ENCODE measurements at places on chromosomes 1 and 21.

GRCh38 chr1:19888112-19888511, 5.9 kb downstream of the OTUD3 start:
- no peak for DNase-seq

DNA sequence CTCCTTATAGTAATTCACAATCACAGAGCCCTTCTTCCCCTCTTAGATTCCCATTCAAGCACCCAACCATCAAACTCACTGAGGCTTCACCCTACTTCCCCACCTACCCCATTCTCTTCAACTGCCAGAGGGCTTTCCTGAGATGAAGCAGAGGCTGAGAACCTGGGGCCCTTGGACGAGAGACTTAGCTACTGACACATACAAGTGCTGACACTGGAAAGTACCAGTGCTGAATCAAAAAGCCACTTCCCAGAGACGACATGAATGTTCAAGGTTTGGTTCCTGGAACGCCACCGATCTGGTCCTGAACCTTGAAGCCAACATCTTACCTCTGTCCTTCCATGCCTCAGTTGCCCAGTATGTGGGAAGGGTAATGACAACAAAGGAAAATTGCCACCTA, 16.6 kb upstream of the RAP1A start:
- DNase-seq, result no peak

- no peak for DNase-seq
Observed at GRCh38 chr21:42650033-42650370, 3.4 kb upstream of the PDE9A start.

DNA sequence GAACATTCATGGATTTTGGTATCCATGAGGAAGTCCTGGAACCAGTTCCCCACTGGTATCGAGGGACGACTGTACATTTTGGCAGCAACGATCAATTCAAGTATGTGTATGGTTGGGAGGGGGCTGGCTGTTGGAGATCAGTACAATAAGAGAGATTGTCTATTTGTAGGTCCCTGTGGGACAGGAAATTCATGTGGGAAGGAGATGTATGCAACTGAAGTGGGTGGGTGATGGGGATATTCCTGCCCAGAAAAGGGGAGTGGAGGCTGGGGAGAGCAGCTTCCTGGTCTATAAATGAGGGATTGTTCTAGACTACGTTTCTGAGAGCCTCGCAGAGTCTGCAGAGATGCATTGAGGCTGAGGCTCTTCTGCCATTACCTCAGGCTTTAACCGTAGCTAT, 140.2 kb upstream of the MAGI3 start:
- DNase-seq, result no peak

DNA sequence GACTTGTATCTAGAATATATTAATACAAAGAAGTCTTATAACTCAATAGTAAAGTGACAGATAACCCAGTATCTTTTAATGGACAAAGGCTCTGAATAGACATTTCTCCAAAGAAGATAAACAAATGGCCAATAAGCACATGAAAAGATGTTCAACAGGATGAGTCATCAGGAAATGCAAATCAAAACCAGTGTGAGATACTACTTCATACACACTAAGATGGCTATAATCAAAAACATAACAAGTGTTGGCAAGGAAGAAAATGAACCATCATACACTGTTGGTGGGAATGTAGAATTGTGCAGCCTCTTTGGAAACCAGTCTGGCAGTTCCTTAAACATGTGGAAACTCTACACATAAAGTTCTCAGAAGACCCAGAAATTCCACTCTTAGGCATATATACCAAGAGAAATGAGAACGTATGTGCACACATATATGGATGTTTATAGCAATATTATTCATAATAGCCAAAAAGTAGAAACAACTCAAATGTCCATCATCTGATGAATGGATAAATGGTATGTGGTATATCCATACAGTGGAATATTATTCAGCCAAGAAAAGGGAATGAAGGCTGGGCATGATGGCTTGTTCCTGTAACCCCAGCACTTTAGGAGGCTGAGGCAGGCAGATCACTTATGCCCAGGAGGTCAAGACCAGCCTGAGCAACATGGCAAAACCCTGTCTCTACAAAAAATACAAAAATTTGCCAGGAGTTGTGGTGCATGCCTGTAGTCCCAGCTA, 9.9 kb upstream of the MPL start:
- peak; percentile 42 for DNase-seq

GRCh38 chr1:21152423-21153100, 24.1 kb downstream of the EIF4G3 start:
- DNase-seq, result no peak

GRCh38 chr1:182527680-182528079, 61.4 kb downstream of the RNASEL start:
- DNase-seq, result no peak

DNA sequence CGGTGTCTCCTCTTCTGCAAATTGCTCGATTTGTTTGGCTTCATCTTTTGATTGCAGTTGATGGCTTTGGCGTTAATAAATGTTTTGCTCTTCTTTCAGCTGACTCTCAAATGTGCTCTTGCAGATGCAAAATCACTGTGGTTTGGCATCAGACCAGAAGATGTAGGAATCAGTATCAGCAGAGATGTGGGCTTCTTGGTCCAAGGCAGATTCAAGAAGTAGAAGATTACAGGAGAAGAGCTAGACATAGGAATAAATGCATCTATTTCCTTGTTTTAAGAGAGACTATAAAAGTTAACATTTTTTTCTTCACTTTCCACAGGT, 59.8 kb upstream of the BACH1 start:
- DNase-seq, result no peak

- DNase-seq, result peak; percentile 69
Observed at GRCh38 chr21:35400233-35400939, 351.3 kb upstream of the RUNX1 start.

- DNase-seq, result no peak
Observed at GRCh38 chr1:206049293-206049692, 3.7 kb upstream of the RHEX start.

DNA sequence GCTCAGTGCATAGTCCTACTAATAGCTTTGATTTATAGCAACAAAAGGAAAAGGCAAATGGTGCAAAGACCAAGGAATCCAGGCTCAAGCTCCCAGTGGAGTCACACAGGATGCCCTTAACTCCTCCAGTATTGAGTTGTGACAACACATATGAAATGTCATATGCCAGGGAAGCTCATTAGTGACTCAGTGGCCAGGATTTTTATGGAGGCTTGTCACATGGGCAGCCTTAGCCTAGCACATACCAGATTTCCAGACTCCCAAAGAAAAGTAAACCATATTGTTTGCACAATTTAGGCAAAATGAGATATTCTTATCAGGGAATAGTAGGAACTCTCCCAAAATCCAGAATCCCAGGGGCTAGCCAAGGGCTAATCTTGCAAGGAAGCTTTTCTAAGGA, 129.2 kb downstream of the MAGI3 start:
- no peak for DNase-seq

DNA sequence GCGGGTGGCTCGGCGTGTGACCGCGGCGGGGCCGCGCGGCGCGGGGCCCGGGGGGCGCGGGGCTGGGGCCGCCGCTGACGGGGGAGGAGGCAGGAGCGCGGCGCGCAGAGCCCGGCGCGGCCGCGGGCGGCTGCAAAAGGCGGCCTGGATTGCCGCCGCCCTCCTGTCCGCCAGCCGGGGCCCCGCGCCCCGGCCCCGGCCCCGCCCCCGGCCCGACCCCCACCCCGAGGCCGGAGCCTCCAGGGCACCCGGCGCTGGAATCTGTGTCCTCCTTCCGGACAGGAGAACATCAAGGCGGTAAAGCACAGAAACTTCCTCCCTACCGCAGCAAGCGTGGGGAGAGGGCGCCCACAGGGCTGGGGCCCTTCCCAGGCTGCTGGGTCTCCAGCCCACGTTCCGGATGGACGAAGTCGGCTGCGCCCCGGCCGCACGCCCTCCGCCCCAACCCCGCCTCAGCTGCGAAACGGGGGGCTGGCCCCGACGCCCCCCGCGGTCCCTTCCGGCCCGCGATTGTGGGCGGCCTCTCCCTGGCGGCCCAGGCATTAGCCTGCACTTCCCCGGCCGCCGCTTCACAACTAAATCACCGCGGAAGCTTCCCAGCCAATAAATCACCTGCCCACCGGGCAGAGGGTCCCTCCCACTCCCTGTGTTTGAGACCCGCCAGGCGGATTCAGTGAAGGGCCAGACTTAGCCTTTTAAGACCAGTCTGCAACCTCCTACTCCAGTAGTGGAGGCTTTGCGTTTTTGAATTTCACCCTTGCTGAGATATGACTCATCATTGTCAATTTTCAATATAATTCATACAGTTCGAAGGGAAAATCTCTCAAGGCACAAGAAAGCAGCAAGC, 106.0 kb downstream of the SLC45A1 start:
- DNase-seq, result no peak

- DNase-seq, result no peak
Observed at GRCh38 chr1:101005871-101006270, 19.7 kb downstream of the DPH5 start.

- no peak for DNase-seq
Observed at GRCh38 chr1:154556422-154556821, 2.0 kb downstream of the UBE2Q1 start.

GRCh38 chr1:79283451-79283850, 276.9 kb upstream of the ADGRL4 start:
- DNase-seq, result no peak

- DNase-seq, result peak; percentile 66
Observed at GRCh38 chr1:151062741-151063371, 2.7 kb downstream of the MLLT11 start.

DNA sequence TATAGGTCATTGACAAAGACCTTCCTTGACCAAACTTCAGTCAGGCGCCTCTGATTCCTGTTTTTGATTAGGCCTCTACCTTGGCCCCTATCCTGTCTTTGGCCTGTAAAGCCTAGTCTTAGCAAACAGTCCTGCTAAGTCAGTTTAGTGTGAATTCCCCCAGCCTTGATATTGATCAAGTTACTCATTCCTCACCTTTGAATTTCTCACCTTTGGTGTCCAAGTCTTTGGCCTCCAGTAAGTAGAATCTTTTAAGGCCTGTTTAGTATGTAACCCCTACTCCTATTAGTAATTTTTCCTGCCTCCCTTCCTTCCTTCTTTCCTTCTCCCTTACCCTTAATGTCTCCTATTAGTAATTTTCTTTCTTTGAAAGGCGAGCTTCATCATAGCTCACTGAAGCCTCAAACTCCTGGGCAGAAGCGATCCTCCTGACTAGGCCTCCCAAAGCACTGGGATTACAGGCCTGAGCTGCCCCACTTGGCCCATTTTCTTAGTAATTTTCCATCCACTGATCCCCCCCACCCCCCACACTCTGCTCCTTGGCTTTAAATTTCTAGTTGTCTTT, 13.0 kb upstream of the ZNF692 start:
- DNase-seq, result no peak

DNA sequence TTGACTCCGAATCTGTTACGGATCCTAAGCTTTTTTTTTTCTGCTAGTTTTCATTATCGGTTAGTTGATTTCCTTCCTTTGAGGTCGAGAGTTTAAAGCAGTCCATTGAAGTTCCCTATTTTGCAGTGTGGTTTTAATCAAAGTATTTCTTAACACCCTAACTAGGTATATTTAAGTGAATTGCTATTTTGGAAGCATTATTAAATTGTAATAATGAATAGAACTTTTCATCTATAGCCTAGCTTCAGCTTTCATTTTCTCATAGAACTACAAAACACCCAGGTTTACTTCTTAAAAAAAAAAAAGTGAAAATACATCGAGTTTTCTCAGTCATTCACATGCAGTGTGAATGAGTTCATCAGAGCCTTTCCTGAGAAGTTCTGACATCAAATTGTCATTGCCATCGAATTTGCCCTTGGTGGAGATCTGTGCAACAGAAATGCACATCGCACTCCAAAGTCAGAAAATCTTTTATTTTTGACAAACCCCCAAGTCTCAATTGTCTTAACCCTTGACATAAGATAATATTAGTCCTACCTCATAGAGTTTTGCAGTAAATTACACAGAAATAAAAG, 1.1 kb upstream of the LBR start:
- DNase-seq, result no peak

- DNase-seq, result no peak
Observed at GRCh38 chr1:200905411-200906052, 10.8 kb downstream of the INAVA start.

GRCh38 chr1:46820076-46820475, 21.2 kb downstream of the CYP4B1 start:
- DNase-seq, result no peak

GRCh38 chr1:154729031-154729442, 121.1 kb upstream of the ADAR start:
- no peak for DNase-seq

- DNase-seq, result no peak
Observed at GRCh38 chr1:9186082-9186859, 48.3 kb upstream of the H6PD start.

DNA sequence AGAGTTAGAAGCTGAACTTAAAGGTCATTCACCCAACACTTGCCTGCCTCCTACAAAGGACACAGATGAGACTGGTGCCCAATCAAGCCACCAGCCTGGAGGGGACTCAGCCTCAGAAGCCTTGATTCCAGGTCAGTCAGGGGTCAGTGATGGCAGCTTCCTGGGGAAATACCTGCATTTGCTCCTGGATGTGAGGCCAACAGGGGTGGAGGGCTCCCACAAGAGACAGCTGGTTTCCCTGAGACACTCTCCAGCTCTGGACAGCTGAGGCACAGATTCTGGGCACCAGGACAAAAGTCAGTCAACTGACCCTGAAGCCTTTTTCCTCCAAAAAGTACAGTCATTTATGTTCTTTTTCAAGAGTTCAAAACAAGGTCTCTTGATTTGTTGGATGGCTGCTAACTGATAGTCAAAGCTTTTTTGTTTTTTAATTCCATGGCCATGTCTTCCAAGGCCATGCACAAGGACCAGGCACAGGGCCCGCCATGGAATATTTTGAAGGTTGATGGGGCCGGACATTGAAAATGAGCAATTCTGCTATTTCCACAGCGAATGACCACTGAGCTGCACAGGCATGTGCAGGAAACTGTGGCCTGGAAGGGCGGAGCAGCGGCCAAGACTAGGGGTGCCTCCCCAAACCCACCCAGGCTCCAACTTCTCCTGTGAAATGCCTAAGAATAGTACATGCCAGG, 1.8 kb downstream of the C2CD2 start:
- no peak for DNase-seq

DNA sequence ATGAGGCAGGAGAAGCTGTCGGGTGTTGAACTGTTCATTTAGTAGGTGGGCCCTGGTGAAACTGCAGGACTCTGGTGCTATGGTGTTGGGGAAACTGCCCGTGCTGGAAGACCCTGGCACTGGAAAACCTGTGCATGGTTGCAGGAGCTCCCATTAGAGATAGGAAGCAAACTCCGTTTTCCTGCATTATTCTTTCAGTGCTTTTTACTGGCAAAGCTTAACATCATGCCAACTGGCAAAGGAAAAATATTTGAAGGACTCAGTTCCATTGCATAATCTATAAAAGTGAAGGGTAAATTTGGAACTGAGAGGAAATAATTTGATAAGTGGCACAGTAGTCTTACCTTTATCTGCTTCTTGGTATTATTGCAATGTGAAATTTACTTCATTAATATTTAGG, 31.7 kb upstream of the MPC2 start:
- no peak for DNase-seq

Measured in fibroblast of the conjunctiva (primary cell).